ENCODE measurements at places on chromosomes 11 and 22.

- DNase-seq: no peak
Measured at GRCh38 chr11:125388611-125389010, 107.5 kb downstream of the FEZ1 start.

GRCh38 chr11:62671608-62672389, at the start of the genes LBHD1 and UQCC3:
Gene LBHD1, minus strand, starts transcription at chr11:62672267. Its CDS starts 2,236 bp downstream, at chr11:62670031.
Gene UQCC3, plus strand, starts transcription at chr11:62671673. Its CDS starts 73 bp downstream, at chr11:62671746.
- peak; percentile 54 for DNase-seq

GRCh38 chr11:85939099-85940015, 84.2 kb downstream of the CCDC83 start:
- DNase-seq: no peak

- DNase-seq: no peak
Measured at GRCh38 chr11:125457814-125458343, 38.2 kb downstream of the FEZ1 start.

DNA sequence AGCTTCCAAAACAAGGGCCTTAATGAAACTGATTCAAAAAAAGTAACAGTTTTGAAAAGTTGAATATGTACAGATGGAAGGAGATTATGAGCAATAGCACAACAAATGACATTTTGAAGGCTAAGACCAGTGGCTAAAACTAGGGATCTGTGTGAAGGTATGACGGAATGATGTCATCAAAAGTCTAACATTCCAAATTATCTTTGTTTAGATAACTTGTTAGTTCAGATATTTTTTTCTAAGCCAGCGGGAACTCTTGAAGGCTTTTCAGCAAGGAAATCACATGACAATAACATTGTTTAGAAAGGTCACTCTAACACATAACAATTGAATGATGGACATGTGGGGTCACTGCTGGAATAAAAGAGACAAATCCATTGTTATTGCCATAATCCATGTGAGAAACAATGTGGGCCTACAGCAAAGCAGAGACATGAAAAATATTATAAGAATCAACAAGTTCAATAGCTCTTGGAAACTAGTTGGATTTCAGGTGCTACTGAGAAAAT, 260.5 kb downstream of the CASP12 start:
- no peak for DNase-seq

GRCh38 chr22:25048659-25049647, 96.4 kb downstream of the KIAA1671 start:
- peak; percentile 47 for DNase-seq

- no peak for DNase-seq
Measured at GRCh38 chr11:126189109-126189929, 22.1 kb downstream of the RPUSD4 start.

DNA sequence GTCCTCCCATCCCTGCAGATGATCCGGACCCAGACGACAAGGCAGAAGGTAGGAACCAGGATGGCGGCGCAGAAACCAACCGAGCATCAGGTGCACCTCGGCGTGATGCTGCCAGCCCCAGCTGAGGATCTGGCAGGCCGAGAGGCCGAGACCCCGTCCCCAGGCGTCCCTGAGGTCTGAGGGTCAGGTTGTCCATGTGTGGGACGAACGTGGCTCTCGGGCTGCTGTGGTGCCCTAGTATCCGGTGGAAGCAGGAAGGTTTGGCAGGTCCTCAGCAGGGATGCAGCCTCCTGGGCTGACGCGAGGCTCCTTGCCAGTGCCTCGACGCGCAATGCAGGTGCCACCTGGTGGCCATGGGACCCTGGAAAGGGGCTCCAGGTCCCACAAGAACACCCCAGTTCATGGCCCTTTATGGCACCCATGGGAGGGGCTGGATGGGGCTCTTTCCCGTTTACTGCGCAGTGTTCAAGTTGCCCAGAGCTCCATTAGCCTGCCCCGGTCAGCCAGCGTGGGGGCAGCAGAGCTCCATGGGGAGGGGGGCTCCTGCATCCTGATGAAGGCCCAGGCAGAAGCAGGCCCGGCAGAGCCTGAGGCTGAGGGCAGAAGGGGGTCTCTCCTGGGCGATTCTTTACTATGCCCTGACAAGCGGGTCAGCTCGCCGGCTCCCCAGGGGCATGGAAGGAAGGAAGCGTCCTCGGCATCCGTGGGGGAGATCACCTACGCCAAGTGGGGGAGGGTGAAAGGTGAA, 129.9 kb downstream of the CTTN start:
- DNase-seq: no peak

DNA sequence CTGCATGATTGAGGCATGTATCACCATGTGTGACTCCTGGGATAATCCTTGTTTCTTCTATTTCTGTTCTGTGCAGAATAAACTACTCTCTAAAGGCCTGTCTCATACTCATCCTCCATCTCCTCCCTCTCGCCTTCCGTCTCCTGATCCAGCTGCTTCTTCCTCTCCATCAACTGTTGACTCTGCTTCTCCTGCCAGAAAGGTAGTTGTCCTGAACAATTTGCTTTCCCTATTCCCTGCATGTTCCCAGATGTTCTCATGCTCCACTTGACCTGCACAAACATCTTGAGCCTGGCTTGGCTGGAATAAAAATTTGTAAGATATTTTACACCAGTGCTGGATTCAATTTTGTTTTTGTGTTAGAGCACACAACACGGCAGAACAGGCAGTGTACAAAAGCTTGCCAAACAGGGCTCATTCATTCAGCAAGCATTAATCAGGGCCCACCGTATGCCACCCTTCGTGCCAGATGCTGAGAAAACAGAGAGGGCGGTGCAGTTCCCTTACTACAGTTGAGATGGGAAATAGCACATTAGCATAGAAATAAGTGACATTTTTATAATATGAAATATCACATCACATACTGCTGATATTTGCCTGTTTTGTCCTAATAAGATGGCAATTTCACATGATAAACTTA, 133.3 kb upstream of the PARVA start:
- DNase-seq: no peak

- DNase-seq: no peak
Measured at GRCh38 chr11:120627327-120628163, 116.0 kb downstream of the GRIK4 start.

- no peak for DNase-seq
Measured at GRCh38 chr22:44618400-44618799, 83.6 kb upstream of the PRR5 start.

- DNase-seq: no peak
Measured at GRCh38 chr11:85806016-85806415, 4.9 kb downstream of the SYTL2 start.

GRCh38 chr11:35248558-35249323, 109.8 kb downstream of the CD44 start:
- DNase-seq: no peak

DNA sequence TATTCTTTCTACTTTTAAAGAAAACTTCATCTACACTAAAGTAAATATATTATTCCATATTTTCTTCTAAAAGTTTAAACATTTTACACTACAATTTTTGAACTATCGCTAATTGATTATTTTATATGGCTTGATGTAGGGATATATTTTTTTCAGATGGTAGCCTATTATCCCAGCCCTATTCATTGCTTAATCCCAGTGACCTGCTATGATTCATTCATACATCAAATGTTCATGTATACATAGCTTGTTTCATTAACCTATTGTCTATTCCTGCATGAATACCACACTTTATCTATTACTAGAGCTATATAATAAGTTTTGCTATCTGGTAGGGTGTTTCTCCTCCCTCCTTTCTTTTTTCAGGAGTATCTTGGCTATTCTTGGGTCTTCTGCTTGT, 5.0 kb upstream of the ROBO4 start:
- no peak for DNase-seq

GRCh38 chr11:13666708-13667107, 1.8 kb upstream of the FAR1 start:
- DNase-seq: no peak
